ENCODE measurements at places on chromosomes 13 and 19.

GRCh38 chr19:43643326-43643725 is 3.7 kb upstream of the CADM4 start:
- DNase-seq, result no peak

DNA sequence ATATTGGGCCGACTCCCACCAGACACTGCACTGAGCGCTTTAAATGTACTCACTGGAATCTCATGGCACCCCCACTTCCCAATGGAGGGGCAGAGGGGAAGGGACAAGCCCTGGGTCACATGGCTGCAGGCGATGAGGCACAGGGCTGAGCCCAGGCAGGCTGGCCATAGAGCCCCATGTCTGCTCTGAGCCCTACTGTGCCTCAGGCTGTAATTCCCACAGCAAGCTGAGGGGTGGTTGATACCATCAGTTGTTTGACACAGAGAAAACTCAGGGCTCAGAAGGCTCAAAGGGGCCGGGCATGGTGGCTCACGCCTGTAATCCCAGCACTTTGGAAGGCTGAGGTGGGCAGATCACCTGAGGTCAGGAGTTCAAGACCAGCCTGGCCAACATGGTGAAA is 25.1 kb downstream of the RFX1 start:
- DNase-seq, result no peak

DNA sequence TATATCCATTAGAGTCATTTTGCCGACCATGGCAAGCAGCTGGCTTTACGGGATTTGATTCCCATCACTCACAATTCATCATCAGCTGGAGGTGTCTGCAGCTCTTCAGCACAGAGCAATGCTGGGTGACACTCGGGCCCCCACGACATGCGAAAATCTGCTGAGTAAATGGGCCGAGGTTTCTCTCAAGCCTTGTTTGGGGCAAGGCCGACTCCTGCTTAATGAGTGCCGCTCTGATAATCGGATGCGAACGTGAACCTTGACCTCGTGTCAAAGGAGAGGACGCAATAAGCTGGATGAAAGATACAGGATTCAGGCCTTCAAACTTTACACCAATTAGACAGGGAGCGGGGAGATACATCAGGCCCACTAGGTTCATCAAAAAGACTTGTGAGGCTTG is 65.2 kb downstream of the GGACT start:
- DNase-seq, result no peak

DNA sequence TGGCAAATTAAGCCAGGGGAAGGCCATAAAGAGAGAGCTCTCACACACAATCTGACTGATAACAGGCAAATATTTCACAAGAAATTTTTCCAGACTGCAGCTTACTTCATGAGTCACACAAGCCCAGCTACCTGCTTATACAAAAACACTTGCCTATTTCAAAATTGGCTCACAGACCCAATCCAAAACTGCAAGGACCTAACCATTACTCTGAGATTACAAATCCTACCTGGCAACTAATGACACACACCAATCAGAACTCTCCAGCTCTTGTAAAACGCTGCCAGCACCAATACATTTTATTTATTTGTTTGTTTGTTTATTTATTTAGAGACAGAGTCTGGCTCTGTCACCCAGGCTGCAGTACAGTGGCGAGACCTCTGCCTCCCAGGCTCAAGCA is 18.1 kb upstream of the ZFP82 start:
- DNase-seq, result no peak

DNA sequence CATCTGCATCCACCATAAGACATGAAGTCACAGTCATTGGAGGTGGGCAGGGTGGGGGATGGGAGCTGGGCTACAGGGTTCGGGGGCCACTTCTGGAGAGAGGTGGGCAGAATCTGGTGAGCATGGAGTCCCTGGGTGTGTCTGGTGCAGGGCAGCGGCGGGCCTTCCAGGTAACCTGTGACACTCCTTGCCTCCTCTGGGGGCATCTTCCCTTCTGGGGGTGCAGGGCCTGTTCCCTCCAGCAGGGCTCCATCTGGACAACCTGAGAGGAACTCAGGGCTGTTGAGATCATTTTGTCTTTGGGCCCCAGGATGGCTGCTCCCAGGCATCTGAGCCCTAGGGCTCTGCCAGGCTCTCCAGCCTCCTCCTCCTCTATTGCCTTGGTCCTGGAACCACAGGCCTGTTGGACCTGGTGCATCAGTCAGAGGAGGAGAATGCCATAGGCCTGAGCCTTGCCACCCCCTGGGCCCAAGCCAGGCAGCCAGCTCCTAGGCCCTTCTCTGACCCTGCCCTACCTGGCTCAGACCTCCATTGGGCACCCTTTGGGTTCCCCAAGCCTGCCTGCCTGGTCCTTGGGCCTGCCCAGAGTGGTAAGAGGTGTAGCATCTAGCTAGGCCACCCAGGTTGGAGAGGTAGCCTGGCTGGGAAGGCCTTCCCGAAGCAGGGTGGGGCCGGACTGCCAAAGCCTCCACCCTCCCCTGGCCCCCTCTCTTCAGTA is 13.4 kb downstream of the LYL1 start:
- DNase-seq, result no peak

DNA sequence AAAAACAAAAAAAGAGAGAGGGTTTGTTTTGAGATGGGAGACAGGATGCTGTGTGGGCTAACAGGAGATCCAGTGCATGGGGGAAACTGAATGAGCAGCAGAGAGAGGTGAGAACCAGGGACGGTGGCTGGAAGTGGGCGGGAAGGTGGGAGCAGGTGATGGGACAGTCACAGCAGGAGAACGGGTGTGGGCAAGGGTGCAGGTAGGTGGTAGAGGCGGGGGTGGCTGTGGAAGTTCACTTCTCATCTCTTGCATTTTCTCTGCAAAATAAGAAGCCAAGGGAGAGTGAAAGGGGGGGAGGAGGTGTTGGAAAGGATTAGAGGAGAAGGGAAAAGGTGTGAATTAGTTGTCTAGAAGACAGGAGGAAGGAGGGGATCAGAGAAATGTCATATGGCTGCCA is 21.9 kb downstream of the FBXO17 start:
- DNase-seq, result no peak

DNA sequence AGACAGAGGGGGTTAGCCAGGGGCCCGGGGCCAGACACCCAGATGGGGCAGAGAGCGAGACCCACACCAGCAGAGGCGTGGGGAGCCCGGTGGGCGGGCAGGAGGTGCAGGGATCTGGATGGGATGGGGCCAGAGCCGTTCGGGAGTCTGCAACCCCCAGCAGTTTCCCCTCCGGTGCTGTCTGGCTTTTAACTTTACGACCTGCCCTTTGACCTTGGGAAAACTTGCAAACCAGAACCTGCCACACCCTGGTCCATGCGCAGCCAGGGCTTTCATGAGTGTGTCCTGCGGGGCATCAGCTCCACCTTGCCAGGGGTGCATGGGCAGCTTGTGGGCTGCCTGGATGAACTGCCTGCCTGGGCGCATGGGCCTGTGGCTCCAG is 9.8 kb downstream of the JOSD2 start:
- DNase-seq, result no peak

DNA sequence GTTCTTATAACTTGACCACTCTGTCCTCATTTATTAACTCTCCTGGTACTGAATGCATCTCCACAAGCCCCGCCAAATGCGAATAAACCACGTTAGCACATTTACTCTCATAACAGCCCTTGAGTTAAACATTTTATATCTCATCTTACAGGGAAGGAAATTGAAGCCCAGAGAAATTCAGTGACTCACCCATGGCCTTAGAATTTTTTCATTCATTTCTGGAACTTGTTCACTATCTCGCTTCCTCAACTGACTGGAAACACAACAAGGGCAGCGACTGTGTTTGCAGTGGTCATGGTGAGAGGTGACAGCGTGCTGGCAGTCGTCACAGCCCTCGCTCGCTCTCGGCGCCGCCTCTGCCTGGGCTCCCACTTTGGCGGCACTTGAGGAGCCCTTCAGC is 39.5 kb downstream of the SERP2 start:
- DNase-seq, result no peak

GRCh38 chr13:50732712-50733111 is 110.8 kb downstream of the DLEU7 start:
- peak; percentile 40 for DNase-seq

DNA sequence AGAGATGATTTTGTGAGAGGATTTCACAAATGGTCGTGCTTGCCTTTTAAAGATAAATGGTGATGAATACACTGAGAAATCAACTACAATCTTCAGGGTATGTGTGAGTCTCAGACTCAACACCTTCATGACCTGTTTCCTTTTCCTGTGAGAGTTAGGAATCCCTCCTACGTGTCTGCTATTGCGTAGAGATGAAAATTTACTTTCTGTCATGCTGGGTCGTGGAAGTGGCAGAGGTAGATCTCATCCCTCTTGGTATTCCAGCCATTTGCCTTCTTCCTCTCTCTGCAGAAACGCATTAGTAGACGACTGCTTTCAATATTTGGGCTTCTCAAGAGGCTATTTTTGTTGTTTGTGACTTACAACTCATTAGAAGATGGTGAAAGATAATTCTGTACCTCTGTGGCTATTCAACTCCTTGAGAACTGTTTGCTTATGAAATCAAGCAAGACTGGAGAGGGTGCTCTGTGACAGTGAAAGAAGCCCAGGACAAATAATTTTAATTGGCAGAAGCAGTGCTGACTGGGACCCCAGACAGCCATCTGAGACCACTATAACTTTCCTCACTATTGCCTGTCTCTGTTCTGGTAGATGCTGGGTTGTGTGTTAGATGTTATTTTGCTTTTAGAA is 233.1 kb downstream of the LACC1 start:
- no peak for DNase-seq

GRCh38 chr19:12913011-12913561 is 6.0 kb downstream of the SYCE2 start:
- peak; percentile 37 for DNase-seq

- peak; percentile 4 for DNase-seq
Measured at GRCh38 chr19:40512473-40513344, 45.9 kb downstream of the SPTBN4 start.

DNA sequence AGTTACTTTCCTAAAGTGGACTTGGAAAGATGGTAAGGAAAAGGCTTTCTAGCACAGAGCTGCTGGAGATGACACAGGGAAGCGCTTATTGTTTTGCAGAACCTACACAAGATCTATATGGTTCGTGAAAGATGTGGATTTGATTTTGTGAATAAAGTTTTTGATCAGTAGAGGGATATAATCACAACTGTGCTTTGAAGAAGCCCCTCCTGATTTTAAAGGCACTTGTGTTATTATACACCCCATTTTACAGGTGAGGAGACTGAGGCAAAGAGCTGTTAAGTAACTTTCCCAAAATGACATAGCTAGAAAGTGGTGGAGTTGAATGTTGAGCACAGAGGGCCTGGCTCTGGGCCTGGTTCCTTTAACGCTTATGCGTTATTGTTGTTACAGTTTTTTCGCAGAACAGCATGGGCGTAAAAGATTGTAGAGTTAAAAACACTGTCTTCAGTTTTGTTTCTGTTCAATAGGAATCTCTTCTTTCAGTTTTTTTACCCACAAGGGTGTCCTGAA is 1.4 kb downstream of the TDRD3 start:
- no peak for DNase-seq

DNA sequence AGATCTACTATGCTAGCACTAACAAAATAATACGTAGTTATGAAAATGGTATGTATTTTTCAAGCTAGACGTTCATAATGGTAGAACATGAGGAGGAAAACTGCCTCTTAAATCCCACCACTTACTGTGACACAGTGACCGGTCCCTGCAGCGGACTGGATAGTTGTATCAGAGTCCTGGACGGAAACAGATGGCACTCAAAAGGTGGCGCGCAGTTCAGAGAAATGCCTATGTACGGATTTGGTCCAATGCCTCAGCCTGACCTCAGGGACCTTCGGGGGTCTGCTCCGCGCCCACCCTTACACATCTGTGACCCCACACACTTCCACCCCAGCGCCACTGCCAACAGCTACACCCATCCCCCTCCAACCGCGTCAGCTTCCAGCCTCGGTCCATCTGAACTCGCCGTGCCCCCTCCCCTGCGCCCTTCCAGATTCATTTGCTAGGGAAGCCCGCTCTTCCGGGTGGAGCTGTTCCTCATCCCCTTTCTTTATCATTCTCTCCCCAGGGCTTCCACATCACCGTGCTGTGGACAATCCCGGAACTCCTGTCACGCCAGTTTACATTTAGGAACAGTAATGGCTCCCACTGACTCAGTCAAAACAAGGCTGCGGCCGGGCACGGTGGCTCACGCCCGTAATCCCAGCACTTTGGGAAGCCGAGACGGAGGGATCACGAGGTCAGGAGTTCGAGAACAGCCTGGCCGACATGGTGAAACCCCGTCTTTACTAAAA is 792 bp upstream of the LENG8 start:
- peak; percentile 60 for DNase-seq

DNA sequence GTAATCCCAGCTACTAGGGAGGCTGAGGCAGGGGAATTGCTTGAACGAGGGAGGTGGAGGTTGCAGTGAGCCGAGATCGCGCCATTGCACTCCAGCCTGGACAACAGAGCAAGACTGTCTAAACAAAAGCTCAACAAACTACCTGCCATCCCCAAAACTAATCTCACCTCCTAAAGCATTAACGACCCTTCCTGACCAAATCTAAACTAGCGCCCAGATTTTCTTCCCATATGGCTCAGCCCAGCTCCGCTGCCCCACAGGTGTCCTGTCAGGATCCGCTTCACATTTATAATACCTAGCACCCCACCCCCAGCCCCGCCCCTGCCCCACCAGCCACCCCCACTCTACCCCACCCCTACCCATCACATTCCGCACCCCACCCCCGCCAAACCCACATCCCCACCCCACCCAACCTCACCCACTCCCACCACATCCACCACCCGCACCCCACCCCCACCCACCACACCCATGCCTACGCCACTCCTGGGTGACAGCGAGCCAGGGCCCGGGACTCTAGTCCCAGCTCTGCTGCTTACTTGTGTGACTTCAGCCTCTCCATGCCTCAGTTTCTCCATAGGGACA is 599 bp downstream of the C19orf12 start:
- DNase-seq, result peak; percentile 11

DNA sequence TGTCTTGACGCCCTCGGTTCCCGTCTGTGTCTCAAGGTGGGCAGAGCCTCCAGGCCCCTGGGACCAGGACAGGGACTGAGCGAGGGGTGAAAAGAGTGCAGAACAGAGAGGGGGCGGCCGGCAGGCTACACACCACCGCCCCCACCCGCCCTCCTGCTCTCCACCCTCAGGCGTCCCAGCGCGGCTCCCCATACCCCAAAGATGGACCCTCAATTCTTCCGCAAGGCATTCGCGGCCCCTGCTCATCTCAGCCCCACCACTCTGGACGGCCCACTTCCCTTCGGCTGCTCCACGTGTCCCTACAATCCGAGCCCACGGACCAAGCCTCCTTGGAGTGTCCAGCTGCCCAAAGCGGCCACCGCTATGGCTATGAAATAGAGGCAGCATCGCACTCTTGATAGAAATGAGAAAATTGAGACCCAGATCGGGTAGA is 1.8 kb downstream of the KLF16 start:
- DNase-seq, result no peak

DNA sequence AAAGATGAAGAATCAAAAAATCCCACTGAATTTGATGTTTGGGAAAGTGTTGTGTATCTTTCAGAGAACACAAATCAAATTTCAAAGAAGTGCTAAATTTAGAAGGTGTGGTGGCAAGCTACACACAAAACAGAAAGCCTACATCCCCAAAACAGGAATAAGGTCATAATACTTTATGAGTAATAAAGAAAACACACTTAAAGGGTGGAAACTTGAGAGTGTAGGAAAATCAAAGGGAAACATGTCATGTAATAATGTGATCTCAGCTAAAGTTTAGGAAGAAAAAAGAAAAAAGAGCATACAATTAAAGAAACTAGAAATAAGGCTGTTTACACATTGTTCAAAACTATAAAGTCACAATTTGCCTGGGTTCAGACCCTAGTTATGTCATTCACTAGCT is 668.7 kb downstream of the PCDH17 start:
- DNase-seq, result peak; percentile 17

Data from astrocyte of the spinal cord (primary cell).